Kidney epithelial cell (primary cell): ENCODE measurements at places on chromosomes 4 and X.

DNA sequence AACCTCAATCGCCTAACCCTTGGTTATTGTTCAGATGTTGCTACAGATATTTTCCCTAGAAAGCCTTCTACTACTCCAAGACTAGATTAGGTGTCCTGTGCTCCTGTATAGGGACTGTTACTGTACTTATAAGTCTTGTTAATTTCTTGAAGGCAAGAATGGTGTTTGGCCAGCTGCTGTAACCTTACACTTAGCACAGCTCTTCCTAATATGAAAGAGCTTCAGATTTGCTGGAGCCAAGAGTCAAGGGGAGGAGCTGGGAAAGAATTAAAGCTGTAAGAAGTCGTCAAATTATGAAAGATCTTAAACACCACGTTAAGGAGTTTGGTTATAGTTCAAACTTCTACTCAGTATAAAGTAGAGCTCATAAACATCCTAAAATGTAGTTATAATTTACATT lies 245.9 kb upstream of the TLL1 start:
- no peak for DNase-seq

- no peak for DNase-seq
These were observed 8.8 kb downstream of the PPM1K start for GRCh38 chr4:88275516-88275915.

DNA sequence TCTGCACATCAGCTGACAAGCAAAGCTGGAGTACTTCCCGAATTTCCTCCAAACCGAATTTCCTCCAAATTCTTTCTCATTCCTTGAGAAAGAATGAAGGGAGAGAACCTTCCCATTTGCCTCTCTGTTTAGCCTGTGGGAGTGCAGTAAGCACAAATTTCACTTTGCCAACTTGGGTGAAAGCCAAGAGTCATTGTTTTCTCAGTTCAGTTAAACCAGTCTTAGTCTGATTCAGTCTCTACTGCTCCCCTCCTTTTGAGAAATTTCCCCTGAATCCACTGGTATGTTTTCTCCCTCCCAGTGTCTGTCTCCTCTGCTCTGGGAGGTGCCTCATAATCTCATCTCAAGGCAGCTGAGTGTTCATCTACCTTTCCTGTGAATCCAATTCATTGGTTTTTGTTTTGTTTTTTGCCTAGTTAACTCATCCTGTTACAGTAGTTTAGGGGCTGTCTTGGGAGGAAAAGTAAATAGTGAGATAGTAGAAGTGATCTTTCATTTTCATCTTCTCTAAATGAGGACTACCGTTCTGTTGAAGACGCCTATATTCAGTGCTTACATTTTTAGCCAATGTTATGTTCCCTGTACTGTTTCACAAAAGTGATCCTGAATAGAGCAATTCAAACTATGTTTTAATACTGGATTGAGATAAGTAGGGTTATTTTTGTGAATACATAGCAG lies 49.0 kb downstream of the SYTL5 start:
- no peak for DNase-seq

- DNase-seq, result no peak
These were observed 1118.1 kb upstream of the PRKX start for GRCh38 chrX:4831574-4831973.

DNA sequence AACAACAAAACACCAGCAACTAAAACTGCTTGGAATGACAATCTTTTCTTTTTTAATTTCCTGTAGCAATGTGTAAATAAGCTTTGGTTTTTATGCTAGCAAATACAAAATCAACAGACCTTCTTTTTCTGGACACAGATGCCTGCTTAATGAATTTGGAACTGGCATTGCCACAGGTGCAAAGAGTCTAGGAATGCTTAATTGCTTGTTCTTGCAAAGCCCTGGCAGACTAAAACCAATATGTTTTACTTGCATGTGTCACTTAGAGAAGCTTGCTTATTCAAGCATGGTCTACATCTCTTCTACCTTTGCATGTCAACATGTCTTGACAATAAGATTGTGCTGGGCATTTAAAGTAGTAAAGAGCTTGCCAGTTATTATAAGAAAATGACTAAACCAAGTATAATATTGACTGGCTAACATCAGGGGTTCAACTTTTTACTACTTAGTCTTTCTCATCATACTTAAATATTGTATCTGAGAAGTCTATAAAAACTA lies 656.7 kb upstream of the NDST4 start:
- no peak for DNase-seq

DNA sequence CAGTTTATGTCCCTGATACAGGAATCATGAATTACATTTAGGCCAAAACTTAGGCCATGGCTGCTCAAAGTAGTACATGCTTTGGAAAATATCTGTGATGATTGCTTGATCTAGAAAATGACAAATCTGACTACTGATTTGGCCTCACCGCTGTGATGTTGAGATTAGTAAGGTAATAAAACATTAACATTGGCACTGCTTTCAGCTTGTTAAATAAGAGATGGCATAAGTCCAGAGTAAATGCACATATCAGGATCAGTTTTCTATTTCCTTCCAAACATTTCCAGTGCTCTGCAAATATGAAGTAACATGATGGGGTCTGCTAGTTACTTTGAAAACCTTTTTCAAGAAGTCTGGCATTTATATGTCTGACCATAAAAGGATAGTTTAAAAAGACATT lies 687.3 kb upstream of the ACTRT1 start:
- no peak for DNase-seq

- DNase-seq, result peak; percentile 29
These were observed 1151.3 kb upstream of the IGFBP7 start for GRCh38 chr4:58261526-58261925.

DNA sequence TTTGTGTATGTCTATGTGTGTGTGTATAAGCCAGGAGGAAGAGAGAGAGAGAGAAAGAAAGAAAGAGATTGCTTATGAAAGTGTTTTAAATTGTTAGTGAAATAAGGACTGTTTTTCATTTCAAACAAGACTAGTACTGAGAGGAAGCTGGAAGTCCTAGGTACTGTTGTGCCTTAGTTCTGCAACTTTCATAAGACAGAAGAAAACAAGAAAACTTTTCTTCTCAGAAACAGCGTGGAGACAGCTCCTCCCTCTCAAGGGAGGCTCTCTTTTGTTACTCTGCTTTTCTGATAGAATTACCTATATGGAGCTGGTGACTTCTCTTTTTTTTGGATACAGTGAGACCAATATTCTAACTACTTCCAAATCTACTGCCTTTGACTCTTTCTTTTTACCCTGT lies 62.5 kb downstream of the BANK1 start:
- no peak for DNase-seq

- peak; percentile 93 for DNase-seq
These were observed 36.9 kb upstream of the ADAD1 start for GRCh38 chr4:122341886-122342285.

DNA sequence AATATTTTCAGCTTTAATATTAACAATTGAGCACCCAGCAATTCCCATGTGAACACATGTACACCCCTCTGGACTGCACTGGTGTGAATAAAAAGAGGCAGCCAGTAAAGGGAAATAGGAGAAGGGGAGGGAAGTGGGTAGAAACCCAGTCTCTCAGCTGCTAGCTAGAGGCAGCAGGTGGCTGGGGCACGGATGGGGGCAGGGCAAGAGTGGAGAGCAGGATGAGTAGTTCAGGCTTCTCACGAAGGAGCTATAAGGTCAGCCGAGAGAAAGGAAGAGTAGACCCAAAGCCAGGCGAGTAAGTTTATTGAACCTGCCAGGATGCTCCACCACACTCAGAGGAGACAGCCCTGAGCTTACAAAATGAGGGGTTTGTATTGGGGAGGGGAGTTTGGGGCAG lies 184.8 kb upstream of the MTMR8 start:
- DNase-seq, result no peak

GRCh38 chrX:12874581-12874980 lies 7.7 kb downstream of the TLR7 start:
- DNase-seq, result no peak

GRCh38 chr4:105895583-105896460 lies 551 bp downstream of the NPNT start:
- DNase-seq, result no peak

- no peak for DNase-seq
These were observed 15.0 kb upstream of the UBE2D3 start for GRCh38 chr4:102842367-102842766.

DNA sequence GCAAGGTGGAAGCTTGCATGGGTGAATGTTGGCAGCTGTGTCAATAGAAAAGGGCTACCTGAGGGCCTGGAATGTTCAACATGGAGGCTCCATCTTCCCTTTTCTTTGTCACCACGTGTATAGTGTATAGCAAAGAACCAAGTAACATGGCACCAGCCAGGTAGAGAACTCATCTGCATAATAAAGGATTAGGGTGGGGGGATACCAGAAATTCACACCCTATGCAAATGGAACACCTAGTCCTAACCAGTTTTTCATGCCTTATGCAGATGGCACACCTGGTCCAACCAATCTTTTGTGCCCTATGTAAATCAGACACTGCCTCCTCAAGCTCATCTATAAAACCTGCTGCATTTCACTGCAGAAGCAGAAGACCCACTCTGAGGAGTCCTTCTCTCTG lies 169.6 kb upstream of the GLRA2 start:
- no peak for DNase-seq

DNA sequence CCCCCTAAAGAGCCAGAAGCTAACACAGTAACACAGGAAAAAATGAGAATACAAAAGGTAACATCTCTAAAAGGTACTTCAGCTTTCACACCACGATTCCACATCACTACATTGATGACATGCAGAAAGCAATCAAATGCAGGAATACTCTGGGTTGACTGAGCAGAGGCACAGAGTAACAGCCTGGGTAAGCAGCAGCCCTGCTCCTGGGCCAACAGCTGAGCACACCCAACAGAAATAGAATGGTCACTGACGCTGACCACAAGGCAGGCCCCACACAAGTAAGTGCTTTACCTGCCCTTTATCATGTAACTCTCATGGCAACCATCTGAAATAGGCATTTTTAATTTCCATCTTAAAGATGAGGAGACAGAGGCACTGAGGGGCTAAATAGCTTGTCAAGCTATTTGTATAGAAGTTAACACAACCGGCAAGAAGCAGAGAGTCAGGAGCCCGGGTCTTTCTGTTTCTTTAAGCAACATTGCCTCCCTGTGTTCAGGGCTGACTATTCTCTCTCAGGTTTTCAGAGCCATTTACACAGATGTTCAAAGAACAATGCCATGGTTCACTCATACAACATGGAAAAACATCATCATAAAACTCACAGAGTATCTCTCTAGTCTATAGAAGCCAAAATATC lies 168.9 kb downstream of the ZNF674 start:
- DNase-seq, result peak; percentile 12
